Activated naive CD4-positive, alpha-beta T cell (primary cell): ENCODE measurements at places on chromosomes 2 and 18.
A peak's percentile ranks its signal among the peaks of the same experiment; 100 is the strongest.

- no peak for DNase-seq
Measured at GRCh38 chr18:76580288-76580962, 85.4 kb upstream of the ZNF516 start.

DNA sequence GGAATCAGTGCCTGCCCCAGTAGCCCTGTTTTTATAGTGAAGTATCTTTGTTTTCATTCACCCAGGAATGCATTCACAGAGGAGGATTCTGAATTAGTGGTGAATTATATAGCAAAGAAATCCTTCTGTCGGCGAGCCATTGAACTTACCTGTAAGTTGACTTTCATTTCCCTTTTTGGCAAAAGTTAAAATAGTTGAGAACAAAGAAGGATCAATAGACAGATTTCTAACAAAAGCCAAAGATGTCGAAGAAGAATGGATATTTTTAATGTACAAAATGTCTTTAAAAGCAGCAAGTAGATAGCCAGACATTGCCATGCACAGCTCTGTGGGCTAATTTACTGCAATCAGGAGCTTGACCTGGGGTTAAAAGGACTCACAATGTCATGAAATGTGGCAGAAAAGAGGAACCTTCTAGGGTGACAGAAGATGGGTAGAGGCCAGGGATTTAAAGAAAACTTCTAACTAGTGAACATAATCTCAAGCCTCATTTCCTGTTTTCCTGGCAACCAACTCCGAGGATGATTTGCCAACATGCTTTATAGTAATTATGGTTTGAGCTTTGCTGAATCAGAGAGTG, 53.8 kb upstream of the TMEM87B start:
- DNase-seq, result no peak

DNA sequence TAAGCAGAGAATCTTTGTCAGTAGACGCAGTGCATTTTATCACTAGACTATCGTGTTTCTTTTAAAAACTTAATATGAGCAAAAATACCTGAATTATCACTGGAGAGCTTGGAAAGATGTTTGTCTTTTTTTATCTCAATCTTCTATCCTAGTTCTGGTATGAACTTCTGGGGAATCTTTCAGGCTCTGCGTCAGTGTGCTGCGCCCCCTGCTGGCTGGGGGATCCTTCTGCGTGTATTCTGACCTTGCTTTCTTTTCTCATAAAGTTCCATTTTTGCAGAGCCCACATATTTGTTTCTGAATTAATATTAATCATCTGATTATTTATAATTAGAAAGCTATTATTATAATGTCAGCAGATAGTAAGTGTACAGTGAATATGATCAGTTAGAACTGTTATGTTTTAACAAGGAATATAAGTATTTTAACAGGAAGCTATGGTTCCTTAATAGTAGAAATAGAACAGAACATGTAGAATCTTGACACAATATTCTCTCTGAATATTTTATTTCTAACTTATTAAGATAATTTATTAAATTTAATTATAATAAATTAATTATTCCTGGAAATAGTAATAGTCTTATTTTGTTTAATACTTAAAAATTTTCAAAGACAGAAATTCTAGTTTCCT, 945.0 kb upstream of the CRIM1 start:
- peak; percentile 6 for DNase-seq

DNA sequence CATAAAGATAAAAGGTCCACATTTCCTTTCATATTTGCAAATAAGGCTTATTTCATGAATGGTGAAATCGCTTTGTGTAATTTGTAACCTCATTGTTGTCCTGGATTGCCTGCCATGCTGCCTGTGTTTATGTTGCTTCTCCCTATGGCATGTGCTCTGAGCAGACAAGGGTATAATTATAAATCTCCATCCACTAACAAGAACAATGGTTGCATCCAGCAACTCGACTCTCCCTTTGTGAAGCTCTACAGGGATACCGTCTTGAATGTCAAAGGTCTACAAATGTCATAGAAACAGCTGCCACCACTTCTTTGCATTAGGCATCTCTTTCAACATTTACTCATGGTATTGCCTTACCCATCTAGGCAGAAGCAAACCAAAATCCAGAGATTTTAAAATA, 209.6 kb downstream of the SLC8A1 start:
- no peak for DNase-seq

DNA sequence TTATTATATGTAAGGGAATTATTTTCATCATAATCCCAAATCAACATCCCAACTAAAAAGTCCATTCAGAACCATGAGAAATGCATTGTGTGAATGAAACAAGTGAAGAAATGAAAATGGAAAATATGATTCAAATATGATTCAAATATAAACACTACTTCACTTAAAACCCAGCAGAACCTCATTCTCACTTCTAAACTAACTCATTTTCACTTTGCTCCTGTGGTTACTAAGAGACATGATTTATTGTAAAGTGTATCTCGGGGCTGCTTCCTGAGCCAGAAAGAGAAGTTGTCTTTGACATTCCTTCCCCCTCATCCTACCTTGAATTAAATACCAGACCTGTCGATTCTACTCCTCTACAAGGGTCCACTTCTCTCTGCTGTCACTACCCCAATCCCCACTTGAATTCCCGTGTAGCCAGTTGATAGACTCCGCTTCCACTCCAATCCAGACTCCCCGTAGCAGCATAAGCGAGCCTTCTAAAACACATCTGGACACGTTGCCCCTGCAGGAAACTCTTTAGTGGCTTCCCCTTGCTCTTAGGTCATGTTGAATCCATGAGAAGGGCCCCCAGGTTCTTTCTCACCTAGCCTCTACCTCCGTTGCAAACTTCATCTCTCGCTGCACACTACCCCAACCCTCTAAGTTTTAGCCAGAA, 697.0 kb upstream of the ID2 start:
- DNase-seq, result no peak

- no peak for DNase-seq
Measured at GRCh38 chr2:64550042-64550441, 25.9 kb downstream of the AFTPH start.

DNA sequence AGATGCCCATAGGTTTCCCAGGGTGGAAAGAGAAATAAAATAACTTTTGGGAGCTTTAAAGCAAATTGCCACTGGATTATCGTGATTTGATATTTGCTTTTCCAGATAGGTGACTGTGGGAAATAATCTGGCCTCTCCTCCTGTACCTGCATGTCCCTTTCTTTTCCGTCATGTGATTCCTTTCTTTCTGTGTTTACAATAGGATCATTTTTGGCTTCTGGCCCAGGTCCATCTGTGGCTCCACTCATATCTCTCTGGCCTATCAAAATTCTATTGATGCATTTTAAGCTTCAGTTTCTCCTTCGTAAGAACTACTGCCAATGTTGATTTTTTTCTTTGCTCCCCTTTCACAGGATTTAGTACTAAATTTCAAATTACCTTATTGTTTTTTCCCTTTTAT, 153.6 kb downstream of the CCDC85A start:
- DNase-seq, result no peak

- DNase-seq, result no peak
Measured at GRCh38 chr2:144146076-144146475, 373.8 kb downstream of the ZEB2 start.

- no peak for DNase-seq
Measured at GRCh38 chr18:73942081-73942625, 205.5 kb downstream of the FBXO15 start.

DNA sequence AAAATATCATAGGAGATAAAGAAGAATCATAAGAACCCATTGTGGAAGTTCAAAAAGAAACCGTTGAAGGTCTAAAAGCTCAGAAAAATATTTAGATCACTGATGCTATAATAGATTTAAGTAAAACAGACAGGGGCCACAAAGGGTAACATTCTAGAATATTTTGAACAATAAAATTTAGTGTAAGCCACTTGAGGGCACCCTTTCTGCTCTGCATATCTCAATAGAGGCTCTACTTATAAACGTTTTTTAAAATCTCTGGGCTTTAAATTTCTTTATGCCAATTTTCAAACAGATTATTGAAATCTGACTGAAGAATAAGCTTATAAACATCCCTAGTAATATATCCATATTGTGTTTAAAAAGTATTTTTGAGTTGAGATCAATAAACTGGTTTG, 57.6 kb upstream of the IL1RL1 start:
- no peak for DNase-seq

DNA sequence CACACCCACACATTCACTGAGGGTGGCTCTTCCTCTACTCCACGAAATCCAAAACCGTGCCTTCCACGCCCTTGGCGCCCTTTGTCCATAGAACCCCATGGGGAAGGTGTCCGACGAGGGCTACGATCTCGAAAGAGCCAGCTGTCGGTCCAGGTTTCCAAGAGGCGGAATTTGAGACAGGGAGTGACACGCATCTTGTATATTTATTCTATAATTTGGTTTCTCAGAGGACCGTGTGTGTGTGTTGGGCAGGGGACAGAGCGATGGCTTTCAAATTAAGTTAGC, 726 bp downstream of the C2orf69 start:
- no peak for DNase-seq

DNA sequence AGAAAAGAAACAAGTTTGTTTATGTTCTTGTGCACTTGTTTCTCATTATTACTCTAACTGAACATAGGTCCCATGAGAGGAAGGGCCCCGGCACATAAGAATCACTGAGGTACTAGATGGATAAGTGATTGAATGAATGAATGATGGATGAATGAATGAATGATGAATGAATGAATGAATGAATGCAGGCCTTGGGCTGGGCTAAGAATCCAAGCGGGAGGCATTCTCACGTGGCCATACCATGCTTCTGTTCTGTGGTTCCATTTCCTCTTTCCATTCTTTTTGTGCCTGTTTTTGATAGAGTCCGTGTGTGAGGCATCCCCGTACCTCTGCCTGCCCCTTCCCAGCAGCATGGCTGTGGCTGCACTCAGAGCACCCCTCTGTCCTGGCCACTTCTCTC, 94.8 kb downstream of the SH3BP4 start:
- no peak for DNase-seq

DNA sequence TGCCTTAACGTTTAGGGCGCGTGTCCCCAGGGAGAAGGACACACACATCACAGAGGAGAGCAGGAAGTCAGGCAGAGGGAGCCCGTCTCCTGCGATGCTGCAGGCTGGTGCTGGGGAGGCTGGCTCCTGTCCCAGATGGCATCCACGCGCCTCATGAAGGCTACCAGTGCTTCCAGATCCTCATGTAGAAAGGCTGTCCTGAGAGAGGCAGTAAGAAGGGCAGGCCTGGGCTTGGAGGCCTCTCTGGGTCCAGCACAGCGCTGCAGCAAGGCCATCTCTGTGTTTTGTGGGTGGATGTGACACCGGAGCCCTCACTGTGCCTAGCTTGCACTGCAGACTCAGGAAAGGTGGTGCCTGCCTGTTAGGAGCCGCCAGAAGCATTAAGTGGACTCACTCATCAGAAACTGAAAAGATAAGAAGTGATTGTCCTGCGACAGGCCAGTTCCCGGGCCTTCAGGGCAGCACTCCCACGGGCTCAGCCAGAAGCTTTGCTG, 62.7 kb downstream of the FAM168B start:
- DNase-seq, result no peak

- DNase-seq, result no peak
Measured at GRCh38 chr18:78304192-78305164, 675.1 kb upstream of the SALL3 start.

- no peak for DNase-seq
Measured at GRCh38 chr2:129437725-129438124, 541.7 kb upstream of the RAB6C start.

DNA sequence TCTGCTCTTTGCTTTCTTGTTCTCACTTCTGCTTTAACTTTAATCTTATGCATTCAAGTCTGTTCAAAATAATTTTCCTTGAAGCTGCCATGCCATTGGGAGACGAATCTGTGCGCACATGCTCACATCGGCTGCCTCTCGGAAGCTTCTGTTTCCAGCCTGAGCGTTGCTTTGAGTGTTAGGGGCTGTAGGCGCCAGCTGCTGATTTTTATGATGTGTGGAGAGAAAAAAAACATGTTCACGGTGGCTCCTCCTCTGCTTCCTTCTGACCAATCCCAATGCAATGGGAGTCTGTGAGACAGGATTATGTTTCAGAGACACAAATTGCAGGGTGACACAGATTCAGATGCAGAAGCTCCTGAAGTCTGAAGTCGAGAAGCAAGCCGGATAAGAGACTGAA, at the start of gene MC4R:
MC4R (minus strand) TSS at position 180 of the 400 bp plus-strand sequence. CDS start 426 bp downstream, outside the sequence.
- no peak for DNase-seq

GRCh38 chr2:16187482-16187817, 247.1 kb downstream of the MYCN start:
- no peak for DNase-seq

DNA sequence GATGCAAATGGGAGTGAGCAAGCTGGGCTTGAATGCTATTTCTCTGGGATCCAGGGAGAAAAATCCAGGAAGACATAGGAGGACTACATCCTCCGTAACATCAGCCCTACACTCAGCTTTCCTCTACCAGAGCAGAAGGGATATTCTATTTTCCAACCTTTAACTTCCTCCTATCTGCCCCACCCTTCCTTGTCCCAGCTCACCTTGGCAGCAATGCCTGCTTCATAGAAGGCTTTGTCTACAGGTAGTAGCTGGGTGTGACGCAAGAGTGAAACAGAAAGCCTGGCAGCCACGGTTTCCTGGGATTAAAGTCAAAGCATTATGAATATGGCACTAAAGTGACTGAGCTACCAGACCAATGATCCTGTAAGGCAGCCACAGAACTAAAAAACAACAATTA, 3.9 kb downstream of the KRTCAP3 start:
- DNase-seq, result no peak

DNA sequence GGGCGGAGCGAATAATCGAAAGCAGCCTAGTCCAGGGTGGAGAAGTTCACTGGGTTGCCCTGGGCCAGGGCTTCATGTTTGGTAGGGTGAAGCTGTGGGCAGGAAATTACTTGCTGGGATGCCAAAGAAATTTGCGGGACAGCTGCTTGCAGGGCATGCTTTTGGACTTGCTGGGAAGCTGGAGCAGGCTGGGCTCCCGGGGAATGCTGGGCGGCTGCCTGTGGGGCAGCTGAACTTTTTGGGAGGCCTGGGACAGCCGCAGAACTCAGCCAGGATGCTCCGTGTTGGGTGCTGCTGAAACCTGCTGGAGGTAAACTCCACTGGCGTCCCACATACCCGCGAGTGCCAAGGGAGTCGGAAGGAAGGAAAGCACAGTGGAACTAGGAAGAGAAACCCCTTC, 31.9 kb downstream of the ASB1 start:
- no peak for DNase-seq

DNA sequence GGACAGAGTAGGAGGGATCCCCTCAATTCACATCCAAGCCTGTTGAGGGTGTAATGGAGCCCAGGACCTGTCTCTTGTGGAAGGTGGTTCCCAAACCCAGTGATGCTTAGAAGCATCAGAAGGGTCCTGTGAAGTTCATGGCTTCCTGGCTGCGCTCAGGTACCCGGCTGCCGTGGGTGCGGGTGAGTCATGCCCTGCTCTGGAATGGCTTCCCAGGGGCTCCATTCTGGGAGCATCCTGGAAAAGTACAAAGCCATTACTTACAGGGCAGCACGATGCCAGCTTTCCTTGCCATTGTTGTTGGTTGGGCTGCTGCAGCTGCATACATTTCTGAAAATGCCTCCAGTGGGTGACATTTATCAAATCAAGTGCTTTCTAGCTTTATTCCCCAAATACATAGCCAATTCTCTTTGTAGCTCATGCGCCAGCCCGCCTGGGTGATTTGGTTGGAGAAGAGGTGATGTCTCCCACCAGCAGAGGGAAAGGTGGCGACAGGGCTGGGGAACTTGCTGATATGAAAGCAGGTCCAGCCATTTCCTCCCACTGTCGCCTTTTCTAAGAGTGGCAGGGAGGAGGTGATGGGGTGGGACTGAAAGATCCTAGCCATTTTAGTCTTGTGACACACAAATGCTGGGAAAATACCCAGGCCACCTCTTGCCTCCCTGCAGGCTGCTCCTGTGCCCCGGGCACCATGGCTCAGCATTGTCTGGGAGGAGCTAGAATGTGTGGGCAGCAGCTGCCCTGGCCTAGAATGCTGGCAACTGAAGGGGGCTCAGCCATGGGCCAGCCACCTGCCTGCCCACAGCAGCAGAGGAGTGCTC, 65.9 kb upstream of the HPCAL1 start:
- no peak for DNase-seq

- no peak for DNase-seq
Measured at GRCh38 chr2:215577356-215577755, 141.5 kb upstream of the FN1 start.
